Retinal pigment epithelial cell (primary cell): ENCODE measurements at places on chromosomes 7 and 10.

GRCh38 chr10:4721999-4722753, 103.8 kb upstream of the AKR1E2 start:
- DNase-seq, result no peak

DNA sequence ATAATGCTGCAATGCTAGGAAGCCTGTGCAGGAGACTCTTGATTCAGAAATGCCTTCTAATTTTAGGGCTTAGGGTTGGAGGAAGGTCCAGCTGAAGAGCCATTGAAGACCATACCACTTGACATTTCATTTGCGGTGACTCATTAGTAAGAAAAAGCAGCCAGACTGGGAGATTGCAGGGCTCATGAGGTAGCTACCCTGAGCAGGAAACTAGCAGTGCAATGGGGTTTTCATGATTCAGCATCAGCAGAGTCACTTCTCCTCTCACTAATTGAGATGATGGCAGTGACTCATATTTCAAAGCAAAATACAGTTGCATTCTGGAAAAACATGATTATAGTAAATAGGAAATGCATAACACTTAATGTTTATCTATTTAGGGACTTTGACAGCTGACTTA, 434.1 kb downstream of the DNAJB9 start:
- peak; percentile 83 for DNase-seq

- DNase-seq, result no peak
Observed at GRCh38 chr7:33916357-33917081, 11.2 kb downstream of the BMPER start.

GRCh38 chr10:60465801-60466200, 76.1 kb upstream of the ANK3 start:
- DNase-seq, result no peak

- DNase-seq, result no peak
Observed at GRCh38 chr10:32437334-32437733, 8.6 kb upstream of the CCDC7 start.

DNA sequence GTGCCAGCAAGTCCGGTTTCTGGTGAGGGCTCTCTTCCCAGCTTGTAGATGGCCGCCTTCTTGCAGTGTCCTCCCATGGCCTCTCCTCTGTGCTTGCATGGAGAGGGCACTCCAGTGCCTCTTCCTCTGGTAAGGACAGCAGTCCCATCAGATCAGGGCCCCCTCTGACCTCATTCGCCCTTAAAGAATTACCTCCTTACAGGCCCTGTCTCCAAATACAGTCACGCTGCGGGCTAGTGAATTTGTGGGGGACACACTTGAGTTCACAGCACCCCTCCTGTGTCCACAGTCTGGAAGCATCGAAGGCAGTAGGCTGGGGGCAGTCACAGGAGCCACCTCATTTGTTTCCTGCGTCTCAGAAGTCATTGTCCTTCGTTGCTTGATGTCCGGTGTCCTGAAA, 54.6 kb downstream of the LHPP start:
- no peak for DNase-seq

- DNase-seq, result no peak
Observed at GRCh38 chr10:116880716-116881482, 31.6 kb downstream of the ENO4 start.

GRCh38 chr7:149440222-149440621, 20.6 kb downstream of the ZNF777 start:
- no peak for DNase-seq

DNA sequence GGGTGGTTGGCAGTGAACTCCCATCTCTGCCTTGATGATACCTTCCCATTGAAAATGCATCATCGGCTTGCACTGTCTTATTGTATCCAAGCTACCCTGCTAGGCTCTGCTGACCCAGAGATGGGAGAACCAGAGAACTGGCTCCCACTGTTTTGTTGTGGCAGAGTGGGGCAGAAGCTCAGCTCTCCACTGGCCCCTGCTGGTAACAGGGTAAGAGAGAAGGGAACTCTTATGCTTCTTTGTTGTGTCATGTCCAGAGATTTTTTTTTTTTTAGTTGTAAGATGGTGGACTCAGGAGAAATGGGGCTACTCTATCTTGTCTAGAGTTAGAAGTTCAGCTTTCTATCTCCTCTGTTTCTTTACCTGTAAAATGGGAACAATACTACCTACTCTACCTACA, 100.5 kb upstream of the SDK1 start:
- DNase-seq, result no peak

GRCh38 chr10:66258693-66259092, 667.1 kb upstream of the LRRTM3 start:
- DNase-seq, result no peak

GRCh38 chr7:15015545-15016314, 113.2 kb upstream of the DGKB start:
- peak; percentile 43 for DNase-seq

- DNase-seq, result no peak
Observed at GRCh38 chr10:11608159-11609013, 3.1 kb downstream of the USP6NL start.

DNA sequence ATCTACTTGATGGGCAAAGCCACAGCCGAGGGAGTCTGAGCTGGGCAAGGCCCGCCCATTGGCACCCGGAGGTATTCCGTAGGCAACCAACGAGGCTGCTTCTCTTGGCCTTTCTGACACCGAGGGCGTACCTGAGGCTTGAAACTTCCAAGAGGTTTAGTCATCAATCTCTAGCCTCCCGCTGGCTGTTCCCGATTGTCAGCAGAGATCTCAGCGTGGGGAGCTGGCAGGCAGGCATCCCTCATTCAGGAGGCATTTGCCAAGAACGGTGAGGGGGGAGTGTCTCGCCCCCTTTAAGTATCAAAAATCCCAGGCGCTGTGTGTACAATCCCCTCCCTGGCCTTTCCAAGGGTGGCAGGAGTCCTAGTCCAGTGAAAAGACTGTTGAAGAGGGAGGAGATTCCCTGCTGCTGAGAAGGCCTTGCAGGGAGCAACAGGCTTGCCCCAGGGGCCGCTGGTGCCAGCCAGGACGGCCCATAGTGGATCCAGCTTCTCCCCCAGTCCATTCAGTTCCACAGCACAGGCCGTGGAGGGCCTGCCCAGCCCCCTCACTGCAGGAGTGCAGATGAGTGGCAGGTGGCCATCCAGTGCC, 39.7 kb downstream of the OAT start:
- no peak for DNase-seq

DNA sequence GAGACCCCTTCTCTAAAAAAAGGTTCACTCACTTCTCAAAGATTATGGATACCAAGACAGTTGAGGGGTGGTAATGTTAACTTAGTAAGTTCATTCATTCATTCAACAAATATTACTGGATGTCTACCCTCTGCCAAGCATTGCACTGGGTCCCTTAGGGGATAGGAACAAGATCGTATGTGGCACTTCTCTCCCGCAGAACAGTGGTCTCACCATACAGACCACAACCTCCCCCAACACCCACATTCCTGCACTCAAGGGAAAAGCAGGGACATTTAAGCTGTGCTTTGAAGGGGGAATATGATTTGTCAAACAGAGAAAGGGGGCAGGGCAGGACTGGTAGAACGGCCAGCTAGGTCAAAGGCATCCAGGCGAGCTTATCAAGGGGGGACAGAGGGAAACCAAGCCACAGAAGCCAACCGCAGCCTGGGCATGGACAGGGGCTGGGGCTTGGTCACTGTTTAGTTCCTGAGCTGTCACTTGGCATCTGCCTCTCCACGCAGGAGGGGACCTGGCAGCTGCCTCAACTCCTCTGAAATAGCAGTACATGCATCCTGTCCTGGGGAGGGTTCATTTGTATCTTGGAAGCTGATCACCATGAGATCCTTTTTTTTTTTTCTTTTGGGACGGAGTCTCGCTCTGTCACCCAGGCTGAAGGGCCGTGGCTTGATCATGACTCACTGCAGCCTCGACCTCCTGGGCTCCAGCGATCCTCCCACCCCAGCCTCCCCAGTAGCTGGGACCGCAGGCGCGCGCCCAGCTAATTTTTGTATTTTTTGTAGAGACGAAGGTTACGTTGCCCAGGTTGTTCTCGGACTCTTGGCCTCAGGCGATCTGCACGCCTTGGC, 949 bp upstream of the CLIP2 start:
- DNase-seq, result no peak

DNA sequence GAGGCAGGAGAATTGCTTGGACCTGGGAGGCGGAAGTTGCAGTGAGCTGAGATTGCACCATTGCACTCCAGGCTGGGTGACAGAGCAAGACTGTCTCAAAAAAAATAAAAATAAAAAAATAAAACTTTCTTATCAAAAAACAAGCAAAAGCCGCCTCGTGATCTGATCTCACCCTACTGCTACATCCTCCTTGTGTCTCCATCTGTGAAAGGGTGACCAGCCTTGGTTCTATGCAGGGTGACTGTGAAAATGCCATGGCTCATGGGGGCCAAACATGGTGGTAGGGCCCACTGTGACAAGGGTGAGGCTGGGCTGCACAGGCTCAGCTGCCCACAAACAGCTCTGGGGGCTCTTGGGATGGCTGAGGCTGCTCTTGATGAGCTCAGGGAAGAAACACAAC, 968 bp upstream of the OPN4 start:
- no peak for DNase-seq

GRCh38 chr10:13658871-13659685, 72.3 kb downstream of the PRPF18 start:
- DNase-seq, result no peak

DNA sequence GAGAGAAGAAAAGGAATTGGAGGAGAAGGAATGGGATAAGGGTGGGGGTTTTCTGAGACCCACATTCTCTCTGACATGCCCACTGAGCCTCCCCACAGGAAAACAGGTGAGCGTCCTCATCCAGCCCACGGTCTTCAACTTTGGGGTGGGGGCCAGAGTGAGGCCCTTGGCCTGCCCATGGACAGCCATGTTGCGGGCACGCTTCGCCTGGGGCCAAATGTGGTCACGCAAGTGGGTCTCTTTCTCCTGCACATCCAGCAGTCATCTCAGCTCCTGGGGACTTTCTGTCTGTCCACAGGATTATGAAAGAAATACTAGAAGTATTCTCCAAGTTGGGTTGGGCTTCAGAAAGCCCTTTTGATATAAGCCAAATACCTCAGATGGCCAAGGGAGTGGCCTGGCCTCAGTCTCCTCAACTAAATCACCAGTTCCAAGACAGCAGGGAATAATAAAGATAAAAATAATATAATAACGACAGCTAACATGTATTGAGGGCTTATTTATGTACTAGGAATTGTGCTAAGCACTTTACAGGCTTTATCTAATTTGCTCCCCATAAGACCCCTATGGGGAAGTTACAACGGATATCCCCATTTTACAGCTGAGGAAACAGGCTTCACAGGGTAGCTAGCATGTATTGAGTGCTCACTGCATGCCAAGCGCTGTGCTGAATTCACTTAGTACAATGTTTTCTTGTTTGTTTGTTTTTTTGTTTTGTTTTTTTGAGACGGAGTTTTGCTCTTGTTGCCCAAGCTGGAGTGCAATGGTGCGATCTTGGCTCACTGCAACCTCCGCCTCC, 57.2 kb upstream of the LBX1 start:
- no peak for DNase-seq

GRCh38 chr10:128301051-128301450, 174.8 kb upstream of the MKI67 start:
- no peak for DNase-seq

- no peak for DNase-seq
Observed at GRCh38 chr7:44293561-44294324, 31.7 kb downstream of the CAMK2B start.

DNA sequence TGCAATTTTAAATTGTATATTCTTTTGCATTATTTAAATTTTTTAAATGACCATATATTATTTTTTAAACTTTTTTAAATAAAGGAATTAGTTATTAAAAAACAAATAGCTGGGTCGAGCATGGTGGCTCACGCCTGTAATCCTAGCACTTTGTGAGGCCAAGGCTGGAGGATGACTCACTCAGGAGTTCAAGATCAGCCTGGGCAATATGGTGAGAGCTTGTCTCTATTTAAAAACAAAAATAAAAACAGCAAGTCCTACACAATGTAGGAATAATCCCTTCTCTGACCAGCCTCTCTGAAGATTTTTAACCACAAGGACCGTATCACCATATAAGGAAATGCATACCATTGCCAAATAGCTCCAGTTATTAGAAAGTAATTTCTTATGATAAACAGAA, 19.6 kb downstream of the NOC3L start:
- DNase-seq, result no peak

- no peak for DNase-seq
Observed at GRCh38 chr10:25175527-25176420, 973 bp downstream of the GPR158 start.

DNA sequence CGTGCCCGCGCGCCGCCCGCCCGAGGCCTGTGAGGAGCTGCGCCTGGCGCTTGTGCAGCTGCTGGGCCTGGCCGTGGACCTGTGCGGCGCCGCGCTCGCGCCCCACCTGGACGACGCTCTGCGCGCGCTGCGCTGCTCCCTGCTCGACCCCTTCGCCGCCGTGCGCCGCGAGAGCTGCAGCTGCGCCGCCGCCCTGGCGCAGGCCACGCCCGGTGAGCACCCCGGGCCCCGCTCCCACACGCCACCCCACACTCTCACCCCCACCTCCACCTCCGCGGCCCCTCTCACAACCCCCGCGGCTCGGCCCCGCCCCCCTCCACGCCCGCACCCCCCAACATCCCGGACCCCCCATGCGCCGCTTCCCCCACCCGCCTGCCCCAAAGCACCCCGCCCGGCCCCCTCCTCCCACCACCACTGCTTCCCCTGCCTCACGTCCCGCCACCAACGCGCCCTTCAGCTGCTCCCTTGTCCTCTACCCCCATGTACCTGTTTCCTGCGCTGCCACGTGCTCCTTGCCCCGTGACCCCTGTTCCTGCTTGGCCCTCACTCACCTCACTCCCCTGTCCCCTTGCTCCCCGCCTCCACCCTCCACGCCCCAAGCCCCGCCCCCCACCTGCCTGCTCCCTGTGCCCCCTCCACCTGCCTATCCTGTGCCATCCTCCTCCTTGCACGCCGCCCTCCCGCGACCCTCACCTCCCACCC, at the start of gene PRKAR1B:
TSS of gene PRKAR1B (minus strand) at position 178 of the 702 bp plus-strand sequence. CDS start 15,776 bp downstream, outside the sequence.
- no peak for DNase-seq

DNA sequence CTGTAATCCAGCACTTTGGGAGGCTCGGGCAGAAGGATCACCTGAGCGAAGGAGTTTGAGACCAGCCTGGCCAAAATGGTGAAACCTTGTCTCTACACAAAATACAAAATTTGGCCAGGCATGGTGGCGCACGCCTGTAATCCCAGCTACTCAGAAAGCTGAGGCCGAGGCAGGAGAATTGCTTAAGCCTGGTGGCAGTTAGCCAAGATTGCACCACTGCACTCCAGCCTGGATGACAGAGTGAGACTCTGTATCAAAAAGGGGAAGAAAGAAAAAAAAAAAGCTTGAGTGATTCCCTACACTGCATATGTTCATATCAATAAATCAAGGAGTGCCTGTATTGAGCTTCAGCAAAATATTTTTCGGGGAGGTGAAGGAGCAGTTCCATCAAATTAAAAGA, 45.8 kb upstream of the SRRM3 start:
- DNase-seq, result no peak

GRCh38 chr10:122376364-122376961, 2.0 kb downstream of the PLEKHA1 start:
- DNase-seq, result no peak

DNA sequence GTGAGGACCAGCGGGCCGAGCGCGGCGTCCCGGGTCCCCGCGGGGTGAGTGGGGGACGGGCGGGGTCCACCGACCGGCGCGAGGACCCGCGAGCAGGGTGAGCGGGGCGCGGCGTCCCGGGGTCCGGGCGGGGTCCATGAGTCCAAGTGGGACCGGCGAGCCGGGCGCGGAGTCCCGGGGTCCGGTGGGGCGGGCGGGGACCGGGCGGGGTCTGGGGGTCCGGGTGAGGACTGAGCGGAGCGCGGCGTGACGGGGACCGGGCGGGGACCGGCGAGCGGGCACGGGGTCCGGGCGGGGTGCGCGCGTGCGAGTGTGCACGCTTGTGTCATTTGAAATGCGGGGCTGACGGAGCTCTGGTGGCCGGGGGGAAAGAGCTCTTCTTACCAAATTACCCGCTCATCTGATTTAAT, 765 bp downstream of the CELF2 start:
- no peak for DNase-seq
